CD4-positive, alpha-beta memory T cell (primary cell): ENCODE measurements at places on chromosomes 5 and 9. TPM values are rescaled to one million over a fixed set of nuclear protein-coding genes. Genes with fewer than 3 reads are reported as not detected.

- no peaks in the 10 kb centered on the region for H3K36me3 ChIP-seq
Observed at GRCh38 chr9:78370991-78371390, 74.1 kb downstream of the PSAT1 start.

- H3K27me3 ChIP-seq: no peaks in the 10 kb centered on the region
- H3K36me3 ChIP-seq: no peaks in the 10 kb centered on the region
- H3K27ac ChIP-seq: no peak overlapping the region
- DNase-seq: no peak
- no peak overlapping the region for H3K4me3 ChIP-seq
- H3K4me1 ChIP-seq: no peaks in the 10 kb centered on the region
Observed at GRCh38 chr9:86836797-86837196, 110.5 kb downstream of the GAS1 start.

DNA sequence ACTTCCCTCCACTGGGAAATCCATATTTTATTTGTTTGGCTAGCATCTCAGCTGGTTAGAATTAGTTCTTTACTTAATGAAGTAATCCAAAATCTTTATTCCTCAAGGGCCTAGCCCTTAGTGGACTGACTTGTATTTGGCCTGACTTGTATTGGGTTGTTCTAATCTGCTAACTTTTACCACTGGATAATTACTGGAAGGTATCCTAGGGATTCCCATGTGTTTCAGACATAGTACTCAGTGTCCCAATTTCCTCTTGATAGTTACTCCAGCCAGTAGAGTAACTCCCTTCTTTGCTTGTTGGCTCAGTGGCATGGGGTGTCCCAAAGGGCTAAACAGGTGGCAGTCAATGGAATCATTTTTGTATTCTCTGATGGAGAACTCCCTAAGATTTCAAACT, 156.0 kb downstream of the DCP2 start:
- no peaks in the 10 kb centered on the region for H3K36me3 ChIP-seq
- DNase-seq: no peak
- no peak overlapping the region for H3K27ac ChIP-seq
- H3K4me3 ChIP-seq: no peak overlapping the region

DNA sequence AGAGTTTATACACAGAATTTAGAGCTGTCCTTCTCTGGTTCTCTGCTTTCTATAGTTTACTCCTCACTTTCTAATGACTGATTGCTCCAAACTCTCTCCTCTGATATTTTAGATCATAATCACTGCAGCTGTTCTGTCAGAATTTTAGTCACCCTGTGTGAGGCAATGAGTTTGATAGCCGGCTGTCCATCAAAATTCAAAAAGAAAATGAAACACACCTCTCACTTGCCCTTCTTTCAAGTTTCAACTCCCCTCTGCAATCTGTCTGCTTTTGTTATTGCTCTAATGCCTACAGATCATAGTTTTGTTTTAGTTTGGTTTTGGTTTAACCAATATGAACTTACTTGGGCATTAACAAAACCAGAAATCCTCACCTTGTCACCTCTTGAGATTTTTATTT, 23.3 kb upstream of the ABLIM3 start:
- H3K27me3 ChIP-seq: no peaks in the 10 kb centered on the region
- H3K4me1 ChIP-seq: no peaks in the 10 kb centered on the region
- no peak overlapping the region for H3K4me3 ChIP-seq
- DNase-seq: no peak
- no peak overlapping the region for H3K27ac ChIP-seq
- H3K36me3 ChIP-seq: no peaks in the 10 kb centered on the region

- H3K27me3 ChIP-seq: no peaks in the 10 kb centered on the region
- H3K36me3 ChIP-seq: peaks cover 5% of the 10 kb centered on the region
- no peak overlapping the region for H3K27ac ChIP-seq
- H3K4me1 ChIP-seq: no peaks in the 10 kb centered on the region
- H3K4me3 ChIP-seq: no peak overlapping the region
- peak; percentile 37 for DNase-seq
Observed at GRCh38 chr5:94693043-94693822, 74.8 kb downstream of the SLF1 start.

DNA sequence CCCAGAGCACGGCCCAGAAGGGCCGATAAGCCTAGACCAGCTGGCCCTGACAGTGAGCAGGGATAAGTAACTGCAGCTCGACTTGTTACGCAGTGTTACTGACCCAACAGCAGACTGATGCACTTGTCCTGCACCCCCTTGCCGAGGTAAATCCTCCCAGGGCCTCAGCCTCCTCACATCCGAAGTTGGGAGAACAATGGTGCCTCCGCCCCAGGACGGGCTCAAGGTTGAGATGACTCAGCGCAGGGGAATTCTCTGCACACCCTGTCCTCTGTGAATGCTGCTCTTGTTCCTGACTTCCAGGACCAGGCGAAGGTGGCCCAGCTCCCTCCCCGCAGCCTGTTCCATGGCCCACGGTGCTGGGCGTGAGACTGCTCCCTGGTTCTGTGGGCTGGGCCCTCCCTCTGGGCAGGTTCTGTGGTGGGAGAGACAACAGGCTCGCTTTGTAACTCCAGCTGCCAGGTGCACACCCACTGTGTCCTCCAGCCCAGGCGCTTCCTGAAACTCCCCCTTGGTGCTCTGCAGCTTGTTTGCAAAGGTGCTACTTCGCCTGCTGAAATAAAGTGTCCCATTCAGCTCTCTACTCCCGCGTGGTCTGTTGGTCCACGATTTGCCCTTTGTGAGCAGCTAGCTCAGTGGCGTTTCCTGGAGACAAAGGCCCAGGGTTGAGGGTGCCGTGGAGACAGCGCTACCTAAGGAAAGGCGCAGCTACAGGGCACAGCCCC, 40.1 kb upstream of the SLC6A19 start:
- no peaks in the 10 kb centered on the region for H3K36me3 ChIP-seq
- no peak overlapping the region for H3K27ac ChIP-seq
- no peak overlapping the region for H3K4me3 ChIP-seq
- H3K27me3 ChIP-seq: peaks cover 7% of the 10 kb centered on the region
- no peaks in the 10 kb centered on the region for H3K4me1 ChIP-seq
- no peak for DNase-seq

DNA sequence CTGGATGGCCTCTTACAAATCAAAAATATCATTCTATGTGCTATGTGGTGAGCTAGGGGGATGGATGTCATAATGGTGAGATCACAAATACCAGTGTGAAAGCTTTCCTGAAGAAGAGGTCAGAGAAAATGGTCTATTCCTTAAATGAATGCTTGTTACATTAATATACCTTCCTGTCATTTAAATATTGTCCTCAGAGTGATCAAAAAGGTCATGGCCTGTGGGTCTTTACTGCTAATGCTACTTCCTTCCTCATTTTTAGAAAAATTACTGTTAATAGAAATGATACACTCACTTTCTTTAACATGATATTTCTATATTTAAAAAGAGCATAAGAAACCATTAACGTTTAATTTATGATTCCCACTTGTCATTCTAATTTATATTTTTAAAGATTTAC, 9.7 kb downstream of the OMD start:
- no peaks in the 10 kb centered on the region for H3K36me3 ChIP-seq
- no peak overlapping the region for H3K27ac ChIP-seq
- no peaks in the 10 kb centered on the region for H3K4me1 ChIP-seq
- no peaks in the 10 kb centered on the region for H3K27me3 ChIP-seq
- DNase-seq: no peak

DNA sequence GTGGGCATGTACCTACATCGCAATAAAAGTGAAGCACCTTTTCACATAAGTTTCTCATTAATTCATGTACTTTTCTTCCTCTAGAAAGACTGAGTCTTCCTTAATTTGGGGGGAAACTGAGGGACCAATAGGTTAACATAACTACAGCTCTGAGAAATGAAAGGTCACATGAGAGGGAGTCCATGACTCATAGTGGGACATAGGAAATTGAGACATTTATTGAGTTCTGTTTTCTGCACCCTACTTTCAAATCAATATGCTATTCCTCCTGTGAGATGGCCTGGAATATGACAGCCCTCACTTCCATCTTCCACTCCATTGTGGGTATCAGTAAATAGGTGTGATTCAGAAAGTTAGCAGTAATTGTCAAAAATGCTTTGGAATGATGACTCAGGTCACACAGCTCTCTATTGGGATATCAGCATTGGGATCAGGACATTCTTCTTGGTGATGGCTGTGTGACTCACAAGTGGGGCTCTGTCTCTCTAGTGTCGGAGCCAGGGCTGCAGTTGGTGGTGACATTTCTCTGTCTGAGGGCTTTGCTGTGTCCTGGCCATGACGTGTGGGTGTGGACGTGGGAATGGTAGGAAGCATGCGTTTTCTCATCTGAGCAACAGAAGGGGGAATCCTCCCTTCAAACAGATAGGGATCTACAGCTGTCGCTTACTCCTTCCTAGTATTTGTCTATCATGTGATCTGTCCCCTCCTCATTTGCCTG, 125.0 kb downstream of the TRIO start:
- H3K4me3 ChIP-seq: no peak overlapping the region
- no peak for DNase-seq
- no peaks in the 10 kb centered on the region for H3K27me3 ChIP-seq
- H3K27ac ChIP-seq: no peak overlapping the region

DNA sequence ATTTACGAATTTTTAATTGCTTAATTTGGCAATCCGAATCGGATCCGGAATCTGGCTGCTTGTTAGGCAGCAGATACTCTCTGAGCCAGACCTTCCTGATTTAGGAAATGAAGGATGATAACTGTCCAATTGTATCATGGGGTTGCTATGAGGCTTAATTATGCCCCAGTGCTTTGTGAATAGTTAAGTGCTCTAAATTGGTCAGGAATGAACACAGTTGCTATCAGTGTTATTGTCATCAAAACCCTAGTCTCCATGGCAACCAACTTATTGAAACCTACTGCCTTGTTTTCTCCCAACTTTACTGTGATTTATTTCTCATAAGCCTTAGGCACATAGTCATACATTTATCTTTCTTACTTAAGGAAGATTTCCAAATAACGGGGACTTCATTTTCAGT, 47.9 kb downstream of the MAMDC2 start:
- H3K27ac ChIP-seq: no peak overlapping the region
- no peaks in the 10 kb centered on the region for H3K36me3 ChIP-seq
- no peaks in the 10 kb centered on the region for H3K4me1 ChIP-seq
- no peak overlapping the region for H3K4me3 ChIP-seq
- DNase-seq: no peak
- no peaks in the 10 kb centered on the region for H3K27me3 ChIP-seq

Gene SUSD3
- 199 TPM for polyA plus RNA-seq

Gene OBP2B
- not detected for polyA plus RNA-seq

Gene SLC46A2
- polyA plus RNA-seq: not detected

Gene FOXD4
- polyA plus RNA-seq: not detected

Gene SV2C
- not detected for polyA plus RNA-seq

Gene ADAMTS16
- not detected for polyA plus RNA-seq

Gene ABCA2
- polyA plus RNA-seq: 10.8 TPM

Gene IFNK
- not detected for polyA plus RNA-seq
